ENCODE measurements at places on chromosomes 4 and X. TPM values are rescaled to one million over a fixed set of nuclear protein-coding genes. Genes with fewer than 3 reads are reported as not detected.

CYSLTR1 gene
- 1.1 TPM for total RNA-seq

DNA sequence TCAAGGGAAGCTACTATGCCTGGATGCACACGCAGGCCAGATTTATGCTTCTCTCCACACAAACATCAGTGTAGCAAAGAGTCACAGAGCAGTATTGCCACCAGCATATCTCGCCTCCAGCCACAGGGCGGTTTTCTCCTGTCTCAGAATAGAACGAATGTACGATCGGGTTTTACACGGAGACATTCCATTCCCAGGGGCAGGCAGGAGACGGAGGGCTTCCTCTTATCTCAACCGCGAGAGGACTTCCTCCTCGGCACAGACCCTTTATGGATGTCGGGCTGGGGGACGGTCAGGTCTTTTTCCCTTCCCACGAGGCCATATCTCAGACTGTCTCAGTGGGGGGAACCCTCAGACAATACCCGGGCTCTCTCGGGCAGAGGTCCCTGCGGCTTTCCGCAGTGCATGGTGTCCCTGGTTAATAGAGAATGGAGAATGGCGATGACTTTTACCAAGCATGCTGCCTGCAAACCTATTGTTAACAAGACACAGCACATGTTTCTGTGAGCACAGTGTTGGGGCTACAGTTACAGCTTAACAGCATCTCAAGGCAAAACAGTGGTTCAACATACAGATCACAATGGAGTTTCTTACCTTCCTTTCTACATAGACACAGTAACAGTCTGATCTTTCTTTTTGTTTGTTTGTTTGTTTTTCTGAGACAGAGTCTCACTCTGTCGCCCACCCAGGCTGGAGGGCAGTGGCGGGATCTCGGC is 24.1 kb downstream of the CSF2RA start:
- DNase-seq = no peak

GRCh38 chr4:109406337-109406931 is 27.2 kb upstream of the SEC24B start:
- DNase-seq = peak; percentile 41

- DNase-seq = no peak
These were observed 56.1 kb upstream of the EIF1AX start for GRCh38 chrX:20197641-20198210.

RRH gene
- total RNA-seq = 0.42 TPM

- no peak for DNase-seq
These were observed 24.8 kb upstream of the GATB start for GRCh38 chr4:151785484-151786157.

DNA sequence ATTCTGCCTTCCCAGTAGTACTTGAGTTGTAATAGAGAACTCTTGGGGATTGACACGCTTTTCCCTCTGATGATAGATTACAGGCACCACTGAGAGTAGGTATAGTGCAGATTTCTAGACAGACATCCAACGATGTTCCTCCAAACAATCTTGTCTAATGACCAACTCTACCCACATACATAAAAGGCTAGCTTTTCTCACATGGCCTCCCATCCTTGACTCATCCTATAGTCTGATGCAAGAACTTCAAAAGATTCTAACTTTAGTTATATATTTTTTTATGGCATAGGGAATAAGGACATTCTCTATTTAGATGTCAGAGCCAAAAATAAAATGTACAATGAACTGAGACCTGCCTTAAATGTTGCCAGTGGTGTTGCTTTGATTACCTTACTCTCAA is 60.9 kb downstream of the GLRA2 start:
- no peak for DNase-seq

- no peak for DNase-seq
These were observed 83.0 kb downstream of the LRP2BP start for GRCh38 chr4:185312699-185313098.

ZNF185 gene
- 2.6 TPM for total RNA-seq

GRCh38 chrX:30597216-30598012 is 19.8 kb upstream of the TASL start:
- no peak for DNase-seq
